Right cardiac atrium (tissue), 5 donors: ENCODE measurements at places on chromosomes 4 and X.

- no peak for DNase-seq
Measured at GRCh38 chr4:89482926-89483595, 175.5 kb upstream of the GPRIN3 start.

- DNase-seq = no peak
Measured at GRCh38 chr4:177155454-177155853, 154.2 kb upstream of the NEIL3 start.

GRCh38 chr4:123649250-123649644 is 252.7 kb downstream of the SPRY1 start:
- DNase-seq = no peak

DNA sequence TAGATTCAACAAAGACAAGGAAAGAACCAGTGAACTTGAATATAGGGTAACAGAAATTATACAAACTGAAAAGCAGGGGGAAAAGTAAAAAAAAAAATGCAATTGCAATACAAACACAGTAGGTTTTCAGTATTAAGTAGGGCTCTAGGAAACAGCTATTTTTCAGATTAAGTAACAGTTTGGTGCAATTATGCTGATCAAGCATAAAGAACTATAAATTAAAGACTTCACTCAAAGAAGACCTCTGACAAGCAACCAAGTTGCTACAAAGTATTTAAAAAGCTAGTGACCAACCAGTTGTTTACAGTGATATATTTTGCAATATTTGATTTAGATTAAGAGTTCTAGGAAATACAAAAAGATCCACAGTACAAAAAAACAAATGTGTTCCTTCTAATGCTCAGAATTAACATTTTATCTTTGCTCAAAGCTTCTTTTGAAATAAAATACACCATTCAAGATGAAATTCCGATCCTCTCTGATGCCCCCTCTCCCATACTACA is 230.8 kb upstream of the FTHL17 start:
- DNase-seq = no peak

GRCh38 chr4:151038452-151039157 is 23.5 kb upstream of the LRBA start:
- DNase-seq = no peak

GRCh38 chr4:68167706-68168105 is 38.0 kb upstream of the TMPRSS11F start:
- DNase-seq = no peak

- no peak for DNase-seq
Measured at GRCh38 chr4:87555773-87556619, 26.8 kb upstream of the SPARCL1 start.

DNA sequence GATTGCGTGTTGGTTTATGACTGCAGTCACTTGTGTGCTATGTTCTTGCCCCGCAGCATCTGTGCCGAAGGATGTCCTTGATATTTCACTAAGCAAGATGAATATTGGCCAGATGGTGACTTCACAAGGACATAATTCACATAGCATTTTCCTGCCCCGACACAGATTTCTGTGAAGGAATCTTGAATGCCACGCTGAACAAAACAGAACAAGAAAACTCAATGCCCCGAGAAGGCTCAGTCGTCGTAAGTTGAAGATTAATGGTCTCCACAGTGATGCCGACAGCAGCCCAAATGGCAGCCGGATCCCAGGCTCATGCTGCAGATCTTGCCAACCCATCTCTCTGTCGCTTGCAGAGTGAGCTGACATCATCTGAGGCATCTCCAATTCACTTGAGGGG is 145.9 kb downstream of the CPEB2 start:
- DNase-seq = no peak

GRCh38 chr4:181432335-181432734 is 810.9 kb upstream of the TENM3 start:
- DNase-seq = no peak

DNA sequence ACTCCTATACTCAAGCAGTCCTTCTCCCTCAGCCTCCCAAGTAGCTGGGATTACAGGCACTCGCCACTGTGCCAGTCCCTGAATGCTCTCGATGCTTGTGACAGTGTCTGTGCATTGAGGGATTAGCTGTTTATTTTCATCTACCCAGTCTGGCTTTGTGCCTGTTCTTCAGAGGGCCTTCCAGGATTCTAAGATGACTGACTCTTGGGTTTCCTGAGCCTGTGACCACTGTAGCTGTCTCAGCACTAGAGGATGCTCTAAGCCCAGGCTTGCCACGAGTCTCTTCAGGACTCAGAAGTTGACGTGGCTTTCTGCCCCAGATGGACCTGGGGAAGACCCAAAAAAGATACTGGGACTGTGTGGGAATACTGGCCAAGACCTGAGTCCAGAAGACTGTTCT is 201.4 kb downstream of the ARHGAP10 start:
- no peak for DNase-seq

DNA sequence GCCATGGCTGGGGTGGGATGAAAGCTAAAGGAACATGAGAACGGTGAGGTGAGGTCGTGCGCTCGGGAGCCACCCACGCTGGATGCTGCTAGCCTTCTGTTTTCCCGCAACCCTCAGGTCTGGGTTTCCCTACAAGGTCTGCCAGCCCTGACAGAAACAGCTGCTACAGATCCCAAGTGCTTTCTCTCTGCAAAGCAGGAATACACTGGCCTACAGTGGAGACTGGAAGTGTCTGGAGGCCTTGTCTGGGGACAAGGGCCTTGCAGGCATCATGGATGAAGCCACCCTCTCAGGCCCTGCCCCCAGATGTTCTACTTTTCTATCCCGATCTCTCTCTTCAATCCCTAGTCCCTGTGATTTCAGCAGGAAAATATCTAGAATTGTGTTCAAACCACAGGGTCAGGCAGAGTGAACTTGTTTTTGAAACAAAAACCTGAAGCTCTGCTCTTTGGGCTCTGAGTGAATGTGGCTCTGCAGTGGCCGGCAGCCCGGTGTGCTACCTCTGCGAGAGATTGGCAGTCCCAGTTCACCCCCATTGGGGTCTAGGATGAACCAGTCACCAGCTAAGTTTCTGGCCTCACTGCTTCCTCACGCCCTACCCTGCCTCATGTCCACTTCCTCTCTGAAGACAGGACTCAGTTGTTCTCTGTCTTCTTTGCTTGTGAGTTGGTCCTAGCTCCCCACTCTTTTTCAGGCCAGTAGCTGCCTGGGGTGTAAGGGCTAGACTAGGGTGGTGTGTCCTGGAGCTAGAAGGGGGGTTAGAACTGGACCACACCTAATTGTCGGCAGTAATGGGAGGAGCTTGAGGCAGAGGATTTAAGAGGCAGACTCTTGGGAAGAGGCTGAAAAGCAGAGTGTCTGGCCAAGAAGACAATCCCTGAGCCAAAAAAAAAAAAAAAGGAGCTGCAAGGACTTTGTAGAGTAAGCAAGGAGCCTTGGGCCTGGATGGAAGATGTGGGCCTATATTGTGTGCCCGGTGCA is 89.6 kb downstream of the RTL5 start:
- no peak for DNase-seq

DNA sequence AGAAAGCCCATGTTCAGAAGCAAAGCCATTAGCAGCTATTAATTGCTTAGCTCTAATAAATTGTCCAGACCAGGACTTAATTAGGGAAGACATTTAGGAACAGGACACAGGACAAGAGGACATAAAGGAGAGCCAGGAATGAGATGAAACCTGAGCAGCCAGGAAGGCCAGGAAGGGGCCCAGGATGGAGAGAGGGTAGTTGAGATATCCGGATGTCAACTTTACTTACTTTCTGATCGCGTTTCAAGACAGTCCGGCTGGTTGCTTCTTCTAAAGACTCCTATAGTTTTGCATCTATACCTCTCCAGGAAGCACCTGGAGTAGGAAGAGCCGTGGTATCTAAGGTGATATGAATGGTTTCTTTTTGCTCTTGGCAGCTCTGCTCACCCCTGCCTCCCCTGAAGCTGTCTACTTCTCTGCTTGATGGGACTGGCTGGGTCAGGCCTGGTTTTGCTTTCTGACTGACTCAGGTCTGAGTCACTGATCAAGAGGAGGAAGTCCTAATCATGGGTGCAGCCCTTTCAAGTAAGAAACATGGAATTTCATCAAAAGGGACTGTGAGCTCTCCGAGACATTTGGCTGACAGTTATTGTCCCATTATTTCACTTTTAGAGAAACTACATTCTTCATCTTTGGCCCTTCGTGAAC is 733.3 kb downstream of the RPA4 start:
- DNase-seq = no peak

DNA sequence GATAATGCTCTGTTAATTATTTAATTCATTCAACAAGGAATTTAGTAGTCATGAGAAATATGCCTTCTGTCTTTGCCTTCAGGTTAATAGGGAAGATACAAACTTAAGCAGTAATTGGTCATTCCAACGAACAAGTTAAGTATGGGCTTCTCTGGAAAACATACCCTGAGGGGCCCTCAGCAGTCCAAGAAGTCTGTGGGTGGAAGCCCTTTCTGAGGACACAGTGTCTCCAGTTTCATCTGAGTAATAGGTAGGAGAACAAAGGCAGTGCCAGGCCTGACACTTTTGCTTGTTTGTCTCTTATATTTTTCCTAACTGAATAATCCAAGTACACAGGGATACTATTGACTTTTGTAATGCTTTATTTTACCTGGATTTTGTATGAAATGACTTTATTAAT is 262.5 kb downstream of the FBXW7 start:
- DNase-seq = no peak

GRCh38 chrX:12245650-12246645 is 107.7 kb downstream of the FRMPD4 start:
- no peak for DNase-seq

DNA sequence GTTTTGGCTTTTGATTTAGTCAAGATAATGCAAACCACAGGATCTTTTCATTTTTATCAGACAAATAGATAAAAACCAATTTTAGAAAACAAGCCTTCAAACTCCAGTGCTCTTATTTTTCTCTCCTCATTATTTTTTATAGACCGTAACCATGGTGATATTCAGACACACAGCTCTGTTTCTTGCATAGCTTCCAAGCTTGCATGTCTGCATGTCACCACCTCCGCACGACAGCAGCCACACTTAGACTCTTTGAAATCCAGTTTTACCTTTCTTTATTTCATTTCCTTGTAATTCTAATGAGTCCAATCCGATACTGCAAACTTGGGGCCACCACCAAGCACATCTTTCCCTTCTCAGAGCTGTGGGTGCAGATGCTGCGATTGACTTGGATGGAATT is 94.3 kb upstream of the GPM6A start:
- DNase-seq = no peak

DNA sequence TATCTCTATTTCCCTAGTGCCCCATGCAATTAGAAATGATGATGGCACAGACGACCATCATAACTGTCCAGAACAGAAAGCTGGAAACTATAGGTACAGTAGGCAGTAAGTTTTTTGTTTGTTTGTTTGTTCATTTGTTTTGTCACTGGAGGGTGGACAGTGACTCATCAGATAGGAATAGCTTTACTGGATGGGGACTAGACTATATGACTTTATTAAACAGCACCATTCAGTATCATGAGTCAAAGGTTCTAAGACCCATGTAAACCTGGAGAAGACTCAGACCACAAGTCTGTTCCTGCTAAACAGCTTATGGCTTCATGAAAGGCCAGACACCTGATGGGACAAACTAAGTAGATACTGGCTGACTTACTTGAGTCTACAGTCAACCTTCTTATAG is 38.4 kb downstream of the PLAC1 start:
- no peak for DNase-seq

DNA sequence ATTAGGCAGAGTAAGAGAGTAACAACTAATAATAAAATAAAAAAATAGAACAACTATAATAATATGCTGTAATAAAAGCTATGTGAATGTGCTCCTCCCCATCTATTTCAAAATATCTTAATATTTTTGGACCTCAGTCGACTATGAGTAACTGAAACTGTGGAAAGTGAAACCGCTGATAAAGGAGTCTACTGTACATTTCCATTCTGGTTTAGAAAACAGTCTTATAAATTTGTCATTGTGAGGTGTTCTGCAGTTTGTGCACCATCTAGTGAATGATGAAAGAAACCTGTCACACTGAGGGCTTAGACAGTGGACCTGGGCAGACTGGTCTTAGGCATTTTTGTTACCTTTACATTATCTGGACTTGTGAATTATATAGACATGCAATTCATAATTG is 42.0 kb downstream of the TMEM150C start:
- no peak for DNase-seq

DNA sequence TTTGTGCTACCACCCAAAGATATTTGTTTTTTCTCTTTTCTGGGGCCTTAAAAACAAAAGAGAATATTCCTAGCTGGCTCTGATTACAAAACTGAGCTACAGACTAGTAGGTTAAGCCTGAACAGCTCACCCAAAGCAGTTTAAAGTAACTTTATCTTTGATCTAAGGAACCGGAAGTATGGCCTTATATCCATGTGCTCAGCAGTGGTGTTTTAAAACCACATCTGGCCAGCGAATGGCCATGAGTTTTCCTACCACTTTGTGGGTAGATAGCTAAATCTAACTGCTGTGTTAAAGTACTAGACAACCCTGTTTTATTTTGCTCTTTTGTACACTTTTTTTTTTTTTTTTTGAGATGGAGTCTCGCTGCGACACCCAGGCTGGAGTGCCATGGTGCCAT is 24.6 kb downstream of the ADGRG4 start:
- no peak for DNase-seq

GRCh38 chrX:52553995-52554642 is 37.3 kb upstream of the XAGE1B start:
- DNase-seq = no peak

- DNase-seq = no peak
Measured at GRCh38 chrX:49673394-49673793, 22.4 kb downstream of the PAGE1 start.

DNA sequence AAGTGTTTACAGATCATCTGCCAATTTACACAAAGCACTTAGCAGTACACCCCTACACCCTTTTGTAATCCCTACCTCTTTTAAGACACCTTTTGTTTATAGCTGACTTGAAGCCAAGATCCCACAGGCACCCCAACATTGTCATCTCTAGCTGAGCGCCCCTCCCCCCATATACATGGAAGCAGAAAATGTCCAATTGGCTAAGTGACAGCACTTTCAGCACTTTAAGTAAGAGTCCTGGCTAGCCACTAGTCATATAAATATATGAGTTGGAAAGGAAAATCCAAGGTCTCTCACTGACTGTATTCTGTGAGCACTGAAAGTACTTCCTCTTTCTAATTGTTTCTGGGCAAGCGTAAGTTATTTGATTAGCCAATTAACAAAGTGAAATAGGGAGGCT is 108.2 kb downstream of the NSUN7 start:
- no peak for DNase-seq

GRCh38 chrX:38806875-38807621 is 5.8 kb downstream of the MID1IP1 start:
- DNase-seq = no peak

DNA sequence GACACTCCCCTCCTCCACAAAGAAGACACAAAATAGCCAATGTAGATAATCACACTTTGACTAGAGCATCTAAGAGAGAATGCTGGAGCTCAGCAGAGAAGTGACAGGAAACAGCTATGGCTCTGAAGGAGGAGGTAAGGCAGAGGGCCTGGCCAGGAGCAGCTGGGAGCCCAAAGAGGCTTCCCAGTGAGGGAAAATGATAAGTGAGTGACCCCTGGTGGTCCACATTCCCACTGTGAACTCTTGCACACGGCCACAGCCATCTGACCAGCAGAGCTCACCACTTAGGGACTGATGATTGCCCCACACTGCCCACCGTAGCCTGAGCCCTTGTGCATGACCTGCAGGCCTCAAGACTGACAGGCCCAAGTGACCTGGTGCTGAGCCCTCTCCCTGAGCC is 162.7 kb upstream of the GALNTL6 start:
- DNase-seq = no peak
